Tongue (tissue), 3 donors: ENCODE measurements at places on chromosomes 13 and 19.
A peak's percentile ranks its signal among the peaks of the same experiment; 100 is the strongest.

- DNase-seq = peak; percentile 74
These were observed 51.5 kb downstream of the SKA3 start for GRCh38 chr13:21124852-21125251.

- DNase-seq = no peak
These were observed 41.2 kb downstream of the ABCC4 start for GRCh38 chr13:95260031-95260525.

DNA sequence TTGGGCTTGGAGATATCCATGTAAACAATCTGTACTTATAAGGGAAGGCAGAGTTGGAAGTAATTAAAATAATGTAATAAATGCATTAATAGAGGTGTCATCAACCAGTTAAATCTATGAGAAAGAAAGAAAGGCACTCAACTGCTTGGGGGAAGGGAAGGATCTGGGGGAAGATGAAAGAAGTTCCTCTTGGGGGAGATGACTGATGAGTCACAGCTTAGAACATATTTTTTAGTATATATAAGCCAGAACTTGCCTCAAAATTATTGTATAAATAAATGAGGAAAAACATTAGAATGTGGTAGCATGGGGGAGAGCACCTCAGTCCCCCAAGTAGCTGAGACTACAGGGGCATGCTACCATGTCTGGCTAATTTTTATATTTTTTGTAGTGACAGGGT lies 205.8 kb downstream of the GGACT start:
- no peak for DNase-seq

DNA sequence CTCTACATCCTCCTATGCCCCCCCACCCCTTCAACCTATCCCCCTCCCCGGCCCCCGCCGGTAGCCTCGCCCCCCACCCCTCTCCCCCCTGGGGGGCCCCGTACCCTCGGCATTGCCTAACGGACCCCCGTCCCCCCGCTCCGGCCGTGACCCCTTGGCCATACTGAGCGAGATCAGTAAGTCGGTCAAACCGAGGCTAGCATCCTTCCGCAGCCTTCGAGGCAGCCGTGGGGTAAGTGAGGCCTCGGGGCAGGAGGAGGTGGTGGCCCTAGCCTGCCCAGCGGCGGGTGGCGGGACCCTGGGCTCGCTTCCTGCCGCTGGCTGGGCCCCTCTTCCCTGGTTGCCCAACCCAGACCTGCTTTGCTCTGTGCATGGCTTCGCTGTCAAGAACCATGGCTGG lies 6.5 kb downstream of the TRIP10 start:
- DNase-seq = no peak

DNA sequence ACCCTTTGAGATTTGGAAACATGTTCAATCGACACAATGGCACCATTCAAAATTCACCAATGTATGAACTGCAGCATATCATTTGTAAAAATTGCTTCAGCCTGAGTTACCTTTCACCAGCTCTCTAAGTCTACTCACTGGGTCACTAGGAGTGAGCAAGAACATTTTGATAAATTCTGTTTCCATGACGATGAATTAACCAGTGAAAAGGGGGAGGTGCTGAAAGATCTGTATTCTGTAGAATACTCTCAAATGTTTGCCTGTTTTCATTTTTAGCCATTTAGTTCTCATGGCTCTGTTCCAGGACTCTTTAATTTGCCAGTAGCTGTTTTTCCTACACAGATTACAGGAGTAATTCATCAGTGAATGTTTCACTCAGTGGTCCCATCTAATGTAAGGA lies 883.4 kb downstream of the DIAPH3 start:
- DNase-seq = peak; percentile 44

DNA sequence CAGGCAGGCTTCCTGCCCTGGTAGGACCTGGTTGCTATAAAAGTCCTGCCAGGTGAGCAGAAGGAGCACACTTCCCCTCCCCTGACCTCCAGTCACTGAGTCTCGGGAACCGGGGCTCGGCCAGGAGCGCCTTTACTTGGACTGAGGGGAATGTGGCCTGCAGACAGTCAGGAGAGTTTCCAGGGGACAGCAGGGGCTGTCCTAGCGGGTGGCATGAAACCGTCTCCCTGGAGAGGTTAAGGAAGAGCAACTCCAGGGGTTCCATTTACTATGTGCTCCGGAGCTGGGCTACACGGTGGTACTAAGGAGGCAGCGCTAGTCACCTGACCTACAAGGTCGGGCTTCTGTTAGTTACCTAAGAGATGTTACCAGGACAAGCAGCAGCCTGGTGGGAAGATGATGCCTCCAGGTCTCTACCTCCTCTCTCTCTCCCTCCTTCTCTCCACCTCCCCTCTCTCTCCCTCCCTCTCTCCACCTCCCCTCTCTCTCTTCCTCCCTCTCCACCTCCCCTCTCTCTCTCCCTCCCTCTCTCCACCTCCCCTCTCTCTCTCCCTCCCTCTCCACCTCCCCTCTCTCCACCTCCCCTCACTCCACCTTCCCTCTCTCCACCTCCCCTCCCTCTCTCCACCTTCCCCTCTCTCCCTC lies 4.1 kb upstream of the CNOT3 start:
- DNase-seq = peak; percentile 34

DNA sequence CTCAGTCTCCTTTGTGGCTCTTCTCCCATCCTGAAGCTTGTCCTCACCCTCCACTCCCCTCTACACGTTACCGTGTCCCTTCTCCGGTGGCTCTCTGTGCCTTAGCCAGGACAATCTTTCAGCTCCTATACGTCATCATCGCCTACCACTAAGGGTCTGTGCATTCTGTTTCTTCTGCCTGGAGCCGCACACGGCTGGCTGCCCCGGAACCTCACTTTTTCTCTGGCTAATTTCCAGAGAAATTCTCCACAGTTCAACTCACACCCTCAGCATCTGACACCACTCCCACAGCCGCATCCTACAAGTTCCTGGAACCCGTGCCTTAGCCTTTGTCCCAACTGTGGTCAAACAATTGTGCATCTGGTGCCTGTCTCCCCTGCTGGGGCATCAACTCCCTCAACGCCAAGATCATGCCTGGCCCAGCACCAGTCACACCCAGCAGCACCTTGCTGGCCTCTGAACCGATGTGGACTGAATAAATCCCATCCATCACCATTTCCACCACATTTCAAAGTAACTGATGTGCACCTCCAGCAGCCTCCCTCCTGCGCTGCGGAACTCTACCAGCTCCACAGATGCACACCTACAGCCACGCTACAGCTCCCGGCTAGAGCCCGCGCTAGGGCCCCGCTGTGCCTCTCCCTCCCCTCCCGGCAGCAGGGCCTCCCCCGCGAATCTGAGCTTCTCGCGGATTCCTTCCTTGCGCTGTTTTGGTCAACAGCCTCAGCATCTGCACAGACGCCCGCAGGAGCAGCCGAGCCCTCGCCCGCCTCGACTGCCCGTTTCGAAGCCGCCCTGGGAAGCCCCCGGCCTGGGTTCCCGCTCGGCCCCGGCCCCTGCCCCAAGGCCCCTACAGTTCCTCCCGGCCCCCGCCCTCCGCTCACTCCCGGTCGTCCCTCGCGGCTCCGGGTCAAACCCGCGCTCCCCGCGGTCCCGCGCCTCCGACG lies 689 bp downstream of the DCUN1D2 start:
- peak; percentile 47 for DNase-seq

DNA sequence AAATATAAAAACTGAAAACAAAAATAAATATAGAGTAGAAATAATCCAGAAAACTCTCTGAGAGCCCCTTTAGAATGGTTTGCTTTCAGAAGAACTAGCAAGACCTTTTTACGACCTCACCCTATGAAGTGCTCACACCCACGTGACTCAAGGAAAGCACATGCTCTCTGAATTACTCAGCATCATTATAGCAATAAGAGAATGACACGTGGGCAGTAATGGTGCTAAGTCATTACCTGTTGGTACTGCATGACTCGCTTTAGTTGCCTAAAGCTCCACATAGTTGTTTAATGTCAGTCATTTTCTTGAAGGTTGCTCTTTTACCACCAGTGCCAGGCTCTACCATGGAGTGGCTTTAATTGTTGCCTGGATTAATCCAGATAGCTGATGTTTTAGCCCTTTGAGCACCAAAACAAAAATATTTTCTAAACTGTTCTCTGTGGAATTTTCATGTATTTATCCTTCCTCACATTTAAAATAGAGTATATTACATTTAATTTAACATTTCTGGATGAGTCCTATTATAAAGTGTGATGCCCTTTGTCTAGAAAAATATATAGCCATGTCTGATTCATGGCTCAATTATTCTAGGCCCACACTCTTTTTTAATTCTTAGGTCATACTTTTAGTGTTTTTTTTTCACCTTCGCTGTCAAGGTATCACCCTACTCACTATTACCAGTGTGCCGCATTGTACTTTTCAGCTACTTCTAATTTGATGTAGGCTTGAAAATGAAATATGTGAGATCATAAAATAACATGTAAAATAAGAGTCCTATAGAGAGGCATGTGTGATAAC lies 56.8 kb downstream of the THSD1 start:
- no peak for DNase-seq

GRCh38 chr13:23750383-23751121 lies 138.6 kb downstream of the MIPEP start:
- no peak for DNase-seq

DNA sequence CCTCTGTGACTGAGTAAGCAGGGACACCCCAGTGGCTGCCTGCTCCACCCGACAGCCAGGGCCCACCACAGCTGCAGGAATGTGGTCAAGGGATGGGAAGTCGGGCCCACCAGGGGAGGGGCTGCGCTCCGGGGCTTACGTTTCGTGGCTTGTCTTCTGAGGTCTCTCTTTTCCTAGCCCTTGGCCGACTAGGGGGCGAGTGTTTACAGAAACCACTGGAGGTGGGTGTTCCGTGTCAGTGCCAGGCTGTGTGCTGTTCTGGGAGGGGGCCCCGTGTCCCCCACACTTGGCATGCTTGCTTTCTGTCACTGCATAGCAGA lies 4.5 kb downstream of the ADAT3 start:
- DNase-seq = no peak

- no peak for DNase-seq
These were observed 47.1 kb downstream of the TGDS start for GRCh38 chr13:94548821-94549231.

GRCh38 chr19:31938675-31939074 lies 406.7 kb upstream of the ZNF507 start:
- no peak for DNase-seq

DNA sequence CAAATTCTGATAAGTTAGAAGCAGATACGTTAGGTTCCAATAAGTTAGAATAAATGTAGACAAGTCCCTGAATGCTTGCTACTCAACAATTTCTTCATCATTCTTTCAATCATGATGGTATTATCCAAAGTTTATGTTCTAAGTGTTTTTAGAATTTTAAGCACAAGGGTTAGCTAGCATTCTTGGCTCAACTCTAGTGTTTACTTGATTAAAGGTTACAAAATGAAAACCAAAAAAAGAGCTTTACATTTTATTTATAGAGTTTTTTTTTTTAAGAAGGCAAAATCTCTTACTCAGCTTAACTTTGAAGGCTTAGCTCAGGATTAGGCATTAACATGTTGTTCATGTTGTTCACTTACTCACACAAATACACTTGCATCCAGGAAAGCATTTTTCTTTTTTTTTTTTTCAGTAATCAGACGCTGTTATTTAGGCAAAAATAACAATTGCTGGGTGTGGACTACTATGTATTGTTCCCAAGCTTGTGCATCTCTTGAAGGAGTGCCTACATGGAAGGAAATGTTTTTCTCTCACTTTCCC lies 420.6 kb downstream of the DCT start:
- no peak for DNase-seq

DNA sequence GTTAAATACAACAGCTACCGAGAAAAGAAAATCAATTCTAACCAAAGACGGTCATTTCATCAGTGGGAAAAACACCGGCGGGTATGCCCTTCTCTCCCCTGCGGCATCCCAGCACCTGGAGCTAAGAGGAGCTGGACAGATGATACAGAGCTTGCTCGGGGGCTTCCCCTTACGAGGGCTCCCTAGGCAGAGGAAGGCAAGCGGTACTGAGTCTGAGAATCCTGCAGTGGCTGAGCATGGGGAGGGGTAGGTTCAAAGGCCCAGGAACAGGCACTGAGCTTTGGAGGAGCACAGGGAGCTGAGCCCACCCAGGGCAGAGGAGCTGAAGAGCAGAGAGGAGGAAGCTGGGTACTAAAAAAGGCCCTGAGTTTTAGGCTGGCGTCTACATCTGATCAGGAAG lies 12.7 kb downstream of the STK24 start:
- DNase-seq = no peak

DNA sequence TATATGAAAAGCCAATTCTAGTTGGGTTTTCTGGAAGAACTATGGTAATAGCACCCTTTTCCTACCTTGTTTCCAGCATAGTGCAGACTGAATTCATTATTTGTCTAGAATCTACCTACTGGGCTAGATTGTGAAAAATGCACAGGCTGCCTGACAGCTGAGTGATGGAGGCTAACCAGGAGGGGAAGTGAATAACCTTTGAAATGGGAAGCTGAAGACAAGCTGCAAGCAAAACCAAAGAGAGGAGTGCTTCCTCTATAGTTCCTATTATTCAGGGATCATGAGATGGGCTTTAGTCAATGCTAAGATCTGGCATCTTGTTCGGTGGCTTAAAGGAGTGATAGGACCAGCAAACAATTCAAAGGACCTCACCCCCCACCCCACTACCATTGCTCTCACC lies 26.9 kb downstream of the MZT1 start:
- DNase-seq = no peak

GRCh38 chr19:870963-871401 lies 11.5 kb downstream of the CFD start:
- peak; percentile 87 for DNase-seq

GRCh38 chr13:25067064-25067463 lies 28.9 kb upstream of the PABPC3 start:
- peak; percentile 1 for DNase-seq

GRCh38 chr13:37127691-37128241 lies 22.3 kb upstream of the CSNK1A1L start:
- DNase-seq = peak; percentile 73

DNA sequence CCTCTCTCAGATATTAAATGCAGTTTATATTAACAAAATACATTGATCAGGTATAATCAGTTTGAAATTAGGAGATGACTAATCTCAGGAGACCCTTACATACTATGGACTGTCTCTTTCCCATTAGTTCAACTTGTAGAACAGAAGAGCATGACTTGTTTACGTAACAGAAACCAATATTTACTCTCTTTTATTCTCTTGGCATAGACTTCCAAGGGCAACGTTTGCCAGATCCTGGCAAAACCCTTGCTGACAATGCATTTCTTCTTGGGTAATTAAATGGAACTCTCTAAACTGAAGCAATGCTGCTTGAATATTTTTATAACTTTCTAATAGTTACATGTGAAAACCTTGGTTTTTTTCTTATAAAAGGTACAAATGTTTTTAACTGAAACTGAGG lies 68.3 kb upstream of the MYO16 start:
- no peak for DNase-seq

- DNase-seq = no peak
These were observed 476.8 kb downstream of the COG6 start for GRCh38 chr13:40132249-40132648.

DNA sequence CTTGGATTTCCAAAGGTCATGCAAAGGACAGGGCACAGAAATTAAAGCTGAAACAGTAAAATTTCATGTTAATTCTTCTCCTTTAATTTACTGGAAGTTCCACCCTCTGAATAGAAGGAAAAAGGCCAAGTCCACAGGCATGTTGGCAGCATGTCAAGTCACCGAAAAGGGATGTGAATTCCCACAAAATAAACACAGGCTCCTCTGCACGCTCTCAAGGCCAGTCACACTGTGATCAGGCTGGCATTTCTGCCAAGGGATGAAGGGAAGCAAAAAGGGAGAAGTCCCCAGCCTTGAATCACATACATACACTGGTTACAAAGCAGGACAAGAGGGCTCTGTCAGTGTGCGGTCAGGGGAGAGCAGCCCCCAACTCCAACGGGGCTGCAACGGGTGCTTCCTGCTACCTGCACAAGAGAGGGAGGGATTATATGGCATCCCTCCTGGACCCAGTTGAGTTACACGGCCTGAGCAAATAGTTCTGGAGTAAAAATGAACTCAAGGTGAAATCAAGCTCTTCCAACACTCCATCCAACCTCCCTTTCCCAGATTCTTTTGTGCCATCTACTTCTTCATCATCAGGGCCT lies 6.9 kb downstream of the DCLK1 start:
- DNase-seq = peak; percentile 54
